ENCODE measurements at places on chromosomes 4 and X.
A peak's percentile ranks its signal among the peaks of the same experiment; 100 is the strongest.

DNA sequence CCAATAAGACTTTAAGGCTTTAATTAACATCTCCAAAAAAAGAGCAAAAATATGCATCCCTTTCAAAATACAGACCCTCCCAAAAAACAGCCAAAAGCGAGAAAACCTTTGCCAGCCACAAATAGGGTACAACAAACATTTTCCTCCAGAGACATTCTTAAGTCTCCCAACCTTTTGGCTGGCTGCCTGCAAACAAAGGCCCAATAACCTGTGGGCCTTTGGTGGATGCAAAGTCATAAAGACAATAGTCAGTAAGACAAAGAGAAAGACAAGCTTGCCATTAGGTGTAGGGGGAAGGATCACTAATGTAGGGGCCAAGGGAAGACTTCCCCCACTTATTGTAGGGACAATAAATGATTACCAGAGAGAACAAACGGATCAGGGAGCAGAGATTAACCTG lies 215.5 kb upstream of the ZFP42 start:
- DNase-seq = no peak

- DNase-seq = no peak
Measured at GRCh38 chr4:94960708-94961107, 203.0 kb downstream of the BMPR1B start.

DNA sequence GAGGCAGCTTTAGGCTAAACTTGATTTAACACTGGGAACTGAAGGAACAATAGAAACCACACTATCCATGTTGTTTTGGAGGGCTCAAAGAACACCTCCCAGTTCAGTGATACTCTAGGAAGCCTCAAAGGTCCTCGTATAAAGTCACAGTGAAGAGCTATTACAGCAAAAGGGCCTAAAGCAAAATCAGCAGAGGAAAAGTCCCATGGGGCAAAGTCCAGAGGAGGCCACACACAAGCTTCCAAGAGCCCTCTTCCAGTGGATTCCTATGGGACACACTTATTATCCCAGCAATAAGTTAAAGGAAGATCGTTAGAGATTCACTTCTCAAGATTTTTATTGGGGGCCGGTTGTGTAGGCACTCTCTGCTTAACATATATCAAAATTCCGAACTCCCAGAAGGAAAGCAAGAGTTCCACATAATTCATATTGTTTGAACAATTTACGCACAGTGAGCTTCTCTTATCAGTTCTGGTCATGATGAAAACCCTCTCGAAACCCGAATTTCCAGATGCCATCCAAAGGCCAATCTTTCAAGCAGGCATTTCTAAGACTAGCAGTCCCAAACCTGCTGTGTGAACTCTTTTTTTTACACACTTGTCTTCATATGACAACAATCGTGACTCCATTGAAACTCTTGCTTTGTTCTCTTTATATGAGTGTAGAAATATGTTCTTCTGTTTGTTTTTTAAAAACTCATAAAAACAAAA lies 53.7 kb downstream of the ANXA5 start:
- DNase-seq = no peak

GRCh38 chrX:9310616-9311015 lies 154.2 kb upstream of the TBL1X start:
- DNase-seq = peak; percentile 76

- no peak for DNase-seq
Measured at GRCh38 chr4:87823724-87824123, 9.0 kb upstream of the MEPE start.

GRCh38 chr4:154276496-154276895 lies 215.1 kb downstream of the DCHS2 start:
- DNase-seq = no peak

GRCh38 chr4:24476282-24476681 lies 108.1 kb downstream of the DHX15 start:
- peak; percentile 30 for DNase-seq

- DNase-seq = no peak
Measured at GRCh38 chr4:42570221-42570620, 86.7 kb downstream of the ATP8A1 start.
